Stimulated activated CD8-positive, alpha-beta memory T cell treated with anti-CD3 and anti-CD28 coated beads, Interleukin-7, amount 100 ng/mL, for 48 hours (primary cell): ENCODE measurements at places on chromosomes 2 and 18.
A peak's percentile ranks its signal among the peaks of the same experiment; 100 is the strongest.

GRCh38 chr18:8949206-8949605 lies 153.3 kb upstream of the NDUFV2 start:
- no peak for DNase-seq

DNA sequence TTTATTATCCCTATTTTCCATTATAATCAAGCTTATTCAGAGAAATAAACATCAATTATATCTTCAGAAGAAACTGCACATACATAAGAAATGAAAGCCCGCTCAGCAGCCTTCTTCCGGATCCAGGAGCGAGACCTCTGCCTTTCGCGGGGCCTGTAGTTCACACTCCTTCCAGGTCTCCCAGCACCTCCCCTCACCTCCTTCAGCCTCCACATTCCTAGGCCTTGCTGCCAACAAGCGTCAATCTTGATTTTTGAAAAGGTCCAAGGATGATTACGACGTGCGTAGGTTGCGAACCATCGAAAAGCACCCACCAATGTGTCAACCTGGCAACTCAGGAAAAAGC lies 355 bp upstream of the KIDINS220 start:
- DNase-seq = no peak

DNA sequence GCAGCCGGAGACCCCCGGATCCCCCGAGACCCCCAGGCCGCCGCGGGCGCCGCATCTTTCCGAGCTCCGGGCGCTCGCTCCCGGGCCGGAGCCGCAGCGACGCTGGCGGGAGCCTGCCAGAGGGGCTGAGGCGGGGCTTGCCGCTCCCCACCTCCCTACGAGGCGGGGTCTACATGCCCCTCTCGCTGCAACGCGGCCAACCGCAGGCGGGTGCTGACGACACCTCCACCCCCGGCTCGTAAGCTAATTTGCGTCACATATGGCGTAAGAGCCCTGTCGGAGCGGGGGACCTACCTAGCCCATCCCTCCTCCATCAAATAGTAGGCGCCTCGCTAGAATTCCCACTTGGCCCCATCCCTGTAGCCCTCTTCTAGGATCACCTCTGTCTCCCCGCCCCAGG lies at the start of gene PTPRN:
TSS of gene PTPRN (minus strand) at position 124 of the 400 bp plus-strand sequence. CDS start at position 55, 69 bp downstream.
- DNase-seq = peak; percentile 11

- no peak for DNase-seq
Measured at GRCh38 chr2:120958623-120959366, 223.1 kb downstream of the GLI2 start.

GRCh38 chr2:152490686-152491455 lies 155.9 kb downstream of the FMNL2 start:
- DNase-seq = no peak
